ENCODE measurements at places on chromosomes 3 and 15.

GRCh38 chr3:140467104-140467577 lies 210.7 kb upstream of the TRIM42 start:
- peaks cover 24% of the 10 kb centered on the region for H3K4me1 ChIP-seq
- peak; percentile 50 for DNase-seq
- H3K36me3 ChIP-seq, result no peaks in the 10 kb centered on the region
- H3K27me3 ChIP-seq, result no peaks in the 10 kb centered on the region
- H3K27ac ChIP-seq, result peak overlapping the region; percentile 19

GRCh38 chr3:5218815-5219214 lies 31.3 kb downstream of the EDEM1 start:
- H3K27ac ChIP-seq, result no peak overlapping the region
- H3K4me1 ChIP-seq, result no peaks in the 10 kb centered on the region
- H3K36me3 ChIP-seq, result peaks cover 70% of the 10 kb centered on the region

GRCh38 chr3:113124256-113124830 lies 87.0 kb upstream of the BOC start:
- H3K36me3 ChIP-seq, result peaks cover 2% of the 10 kb centered on the region
- H3K4me3 ChIP-seq, result no peak overlapping the region
- no peaks in the 10 kb centered on the region for H3K4me1 ChIP-seq
- no peak for DNase-seq

DNA sequence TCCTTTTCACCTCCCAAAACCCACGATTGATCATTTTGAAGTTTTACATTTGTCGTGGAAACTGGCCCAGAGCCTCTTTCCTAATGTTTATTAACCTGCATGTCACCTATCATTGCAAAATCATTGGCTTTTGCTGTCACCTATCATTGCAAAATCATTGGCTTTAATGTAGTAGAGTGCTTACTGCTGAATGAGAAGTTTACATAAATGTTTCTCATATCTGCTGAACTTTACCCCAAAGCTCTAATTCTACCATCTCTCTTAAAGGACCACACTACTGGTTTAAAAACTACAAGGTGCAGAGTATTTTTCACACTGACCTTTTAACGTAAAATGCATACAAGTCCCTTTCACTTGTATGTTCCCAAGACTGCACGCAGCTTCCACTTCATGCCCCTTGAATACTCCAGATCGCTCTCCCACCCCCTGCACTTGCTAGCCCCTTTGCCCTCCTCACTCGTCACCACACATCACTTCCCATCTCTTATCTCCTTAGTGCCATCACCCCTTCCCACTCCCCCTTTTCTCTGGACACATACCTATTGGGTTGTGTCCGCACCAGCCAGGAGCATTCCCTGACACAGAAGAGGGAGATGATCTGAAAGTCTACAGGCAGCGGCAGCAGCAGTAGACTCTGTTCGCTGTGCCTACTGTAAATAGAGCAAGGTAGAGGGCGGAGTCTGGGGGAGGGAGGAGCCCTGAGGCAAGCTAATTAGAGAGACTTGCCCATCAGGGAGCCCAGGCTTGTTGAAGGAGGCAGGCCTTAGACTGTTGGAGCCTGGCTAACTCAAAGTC lies 30.2 kb upstream of the ATOSA start:
- H3K27me3 ChIP-seq, result no peaks in the 10 kb centered on the region
- no peaks in the 10 kb centered on the region for H3K36me3 ChIP-seq
- peaks cover 20% of the 10 kb centered on the region for H3K4me1 ChIP-seq
- peak overlapping the region; percentile 7 for H3K4me3 ChIP-seq
- peak; percentile 35 for DNase-seq
- H3K27ac ChIP-seq, result no peak overlapping the region

DNA sequence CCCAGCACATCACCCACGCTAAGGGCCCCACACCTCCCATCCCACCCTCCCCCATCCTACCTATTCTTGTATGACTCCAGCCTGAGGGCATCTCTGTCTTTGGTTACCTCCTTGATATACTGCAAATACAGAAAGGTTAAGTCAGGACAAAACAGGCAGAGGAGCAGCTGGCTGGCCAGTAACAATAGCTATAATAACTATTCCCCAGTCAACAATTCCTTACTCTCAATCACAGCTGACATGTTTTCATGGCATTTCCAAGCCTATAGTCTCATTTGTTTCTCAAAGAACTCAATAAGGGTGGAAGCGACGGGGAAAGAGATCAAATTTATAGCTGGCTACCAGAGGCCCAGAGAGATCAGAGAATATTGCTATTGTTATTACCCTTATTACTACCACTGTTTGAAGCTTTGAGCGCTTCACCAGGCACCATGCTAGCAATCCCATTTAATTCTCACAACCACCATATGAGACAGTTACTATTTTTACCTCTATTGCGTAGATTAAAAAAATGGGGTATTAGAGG lies 93.0 kb upstream of the C2CD4B start:
- no peak overlapping the region for H3K27ac ChIP-seq
- peaks cover 11% of the 10 kb centered on the region for H3K27me3 ChIP-seq
- H3K36me3 ChIP-seq, result peaks cover 6% of the 10 kb centered on the region
- no peak for DNase-seq

- peaks cover 47% of the 10 kb centered on the region for H3K27me3 ChIP-seq
- no peak overlapping the region for H3K27ac ChIP-seq
- DNase-seq, result no peak
- H3K4me1 ChIP-seq, result no peaks in the 10 kb centered on the region
Measured at GRCh38 chr3:37471425-37471824, 297.0 kb upstream of the LRRFIP2 start.

DNA sequence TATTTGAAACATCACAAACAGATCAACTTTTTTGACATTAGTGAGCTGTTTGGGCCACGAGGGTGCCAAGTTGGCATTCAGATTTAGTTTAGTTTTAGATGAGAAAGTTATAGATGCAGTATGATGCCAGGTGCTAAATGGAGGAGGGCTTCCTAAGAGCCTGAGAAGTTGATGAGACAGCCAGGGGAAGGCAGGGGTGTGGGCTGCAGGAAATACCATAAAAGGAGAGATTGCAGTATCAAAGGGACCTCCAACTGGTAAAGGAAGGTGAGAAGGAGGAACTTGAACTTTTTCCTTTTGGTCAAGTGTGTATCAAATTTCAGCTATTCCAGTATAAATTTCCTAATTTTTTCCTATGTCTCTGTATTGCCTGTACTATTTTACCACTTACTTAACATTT lies 2.0 kb upstream of the TNIK start:
- no peak overlapping the region for H3K27ac ChIP-seq

DNA sequence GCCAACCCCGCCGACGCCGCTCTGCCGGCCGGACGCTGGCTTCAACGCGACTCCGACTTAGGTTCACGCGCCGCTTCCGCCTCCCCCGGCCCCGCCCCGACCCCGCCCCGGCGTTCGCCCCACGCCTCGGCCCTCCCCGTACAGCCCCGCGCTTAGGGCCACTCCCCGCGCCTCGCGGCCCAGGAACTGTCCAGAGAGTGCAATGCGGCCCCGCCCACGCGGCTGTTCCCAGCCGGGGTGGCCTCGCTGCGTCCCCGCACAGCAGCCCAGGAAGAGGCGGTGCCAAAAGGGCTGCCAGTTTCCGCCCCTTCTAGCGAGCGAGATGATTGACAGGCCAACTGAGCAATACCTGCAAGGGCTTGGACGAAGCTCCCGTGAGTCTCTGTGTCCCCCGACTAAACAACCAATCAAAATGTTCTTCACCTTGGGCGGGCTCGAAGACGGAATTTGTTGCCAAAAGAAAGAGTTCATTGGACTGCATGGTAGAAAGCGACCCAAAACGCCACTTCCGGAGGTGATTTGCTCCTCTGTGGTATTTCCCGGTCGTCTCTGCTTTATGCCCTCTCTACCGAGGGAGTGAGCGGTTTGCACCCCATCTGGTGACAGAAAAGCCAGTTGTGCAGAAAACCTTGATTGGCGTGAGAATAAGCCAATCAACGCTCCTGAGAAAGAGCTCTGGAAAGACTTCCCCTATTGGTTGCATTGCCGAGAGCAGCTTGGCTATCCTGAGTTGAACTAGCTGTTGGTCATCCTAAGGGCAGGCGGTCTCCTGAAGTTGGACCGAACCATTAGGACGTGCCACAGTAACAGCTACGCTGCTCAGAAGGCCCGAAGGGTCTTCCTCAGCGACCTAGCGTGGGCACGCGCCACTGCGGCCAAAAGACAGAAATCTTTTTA lies at the start of gene UBP1:
Gene UBP1, minus strand, starts transcription at position 78 of the 897 bp plus-strand sequence. CDS start 557 bp downstream, outside the sequence.
- peak; percentile 100 for DNase-seq
- H3K27ac ChIP-seq, result peak within 1 kb of the TSS; percentile 99

GRCh38 chr3:51705276-51706020 lies 1.4 kb upstream of the GRM2 start:
- no peak overlapping the region for H3K27ac ChIP-seq
- H3K4me3 ChIP-seq, result no peak overlapping the region
- no peak for DNase-seq
- H3K4me1 ChIP-seq, result no peaks in the 10 kb centered on the region

GRCh38 chr3:127448671-127449070 lies 141.9 kb downstream of the TPRA1 start:
- H3K4me1 ChIP-seq, result peaks cover 7% of the 10 kb centered on the region
- H3K27ac ChIP-seq, result no peak overlapping the region
- H3K36me3 ChIP-seq, result no peaks in the 10 kb centered on the region
- H3K4me3 ChIP-seq, result no peak overlapping the region

DNA sequence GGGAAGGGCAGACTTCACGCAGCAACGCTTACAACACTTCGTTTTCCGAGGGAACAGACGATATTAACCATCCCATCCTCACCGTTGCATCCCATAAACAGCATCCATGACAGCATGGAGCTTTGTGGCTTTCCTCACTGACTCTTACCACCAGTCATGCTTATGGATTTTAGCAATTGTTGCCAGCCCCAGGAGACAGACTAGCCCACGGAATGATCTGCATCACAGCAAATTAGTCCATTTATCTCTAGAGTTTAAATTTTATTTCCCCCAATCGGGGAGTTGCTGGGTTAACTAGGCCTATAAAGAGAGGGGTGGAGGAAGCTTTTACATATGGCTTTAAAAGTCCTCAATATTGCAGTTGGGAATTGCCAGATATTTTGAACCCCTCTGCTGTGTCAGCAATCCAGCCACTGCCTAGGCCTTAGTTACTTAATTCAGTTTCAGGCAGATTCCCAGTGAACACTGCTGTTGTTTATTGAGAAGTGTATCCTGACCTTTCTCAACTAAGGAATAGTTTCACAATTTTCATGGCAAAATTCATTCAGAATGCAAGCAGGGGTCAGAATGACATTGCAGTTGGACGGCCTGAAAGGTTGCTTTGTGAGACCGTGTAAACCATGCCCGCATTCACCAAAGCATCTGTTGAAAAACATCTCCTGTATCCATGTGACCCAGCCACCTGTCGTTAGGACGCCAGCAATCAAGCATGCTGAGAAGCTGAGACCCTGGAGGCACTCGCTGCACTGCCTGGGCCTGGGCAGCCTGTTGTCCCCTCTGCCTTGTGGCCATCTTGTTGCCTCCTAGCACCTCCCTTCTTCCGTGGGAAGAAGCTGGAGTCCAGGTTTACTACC lies 397.4 kb upstream of the TPM1 start:
- no peaks in the 10 kb centered on the region for H3K27me3 ChIP-seq
- H3K36me3 ChIP-seq, result peaks cover 2% of the 10 kb centered on the region
- H3K4me3 ChIP-seq, result no peak overlapping the region
- H3K27ac ChIP-seq, result no peak overlapping the region
- DNase-seq, result no peak
- H3K4me1 ChIP-seq, result peaks cover 20% of the 10 kb centered on the region

- H3K27me3 ChIP-seq, result no peaks in the 10 kb centered on the region
- H3K36me3 ChIP-seq, result no peaks in the 10 kb centered on the region
- no peak overlapping the region for H3K27ac ChIP-seq
- no peak overlapping the region for H3K4me3 ChIP-seq
- DNase-seq, result no peak
- H3K4me1 ChIP-seq, result peaks cover 10% of the 10 kb centered on the region
Measured at GRCh38 chr3:166085164-166085856, 248.1 kb upstream of the BCHE start.

GRCh38 chr3:143249014-143249413 lies 129.4 kb downstream of the CHST2 start:
- H3K4me3 ChIP-seq, result no peak overlapping the region
- H3K27ac ChIP-seq, result peak overlapping the region; percentile 65
- H3K27me3 ChIP-seq, result no peaks in the 10 kb centered on the region
- H3K4me1 ChIP-seq, result peaks cover 6% of the 10 kb centered on the region
- DNase-seq, result peak; percentile 20

DNA sequence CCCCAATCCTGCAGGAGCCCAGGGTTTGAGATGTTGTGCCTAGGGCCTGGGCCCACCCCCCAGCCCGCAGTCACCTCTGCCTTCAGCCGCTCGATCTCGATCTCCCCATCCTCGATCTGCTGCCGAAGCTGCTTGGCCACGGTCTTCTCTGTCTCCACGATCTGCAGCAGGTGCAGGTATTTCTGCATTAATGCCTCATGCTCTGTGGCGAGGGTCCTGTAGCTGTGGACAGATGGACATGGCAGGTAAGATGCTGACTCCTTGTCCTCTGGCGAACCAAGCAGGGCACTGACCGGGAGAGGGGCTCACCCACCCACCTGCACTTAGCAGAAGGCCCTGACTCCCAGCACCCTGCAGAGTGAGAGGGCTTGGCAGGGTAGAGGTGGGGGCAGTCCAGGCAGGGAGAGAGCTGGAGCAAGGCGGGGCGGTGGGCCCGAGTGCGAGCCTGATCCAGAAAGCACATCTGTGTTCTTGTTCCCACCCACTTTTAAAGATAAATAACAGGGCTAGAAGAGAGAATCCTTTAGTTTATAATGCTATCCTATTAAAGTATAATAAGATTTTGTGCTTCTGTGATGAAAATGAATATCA lies 32.2 kb downstream of the RASGRF1 start:
- H3K4me3 ChIP-seq, result no peak overlapping the region
- peaks cover 17% of the 10 kb centered on the region for H3K27me3 ChIP-seq
- H3K4me1 ChIP-seq, result no peaks in the 10 kb centered on the region

DNA sequence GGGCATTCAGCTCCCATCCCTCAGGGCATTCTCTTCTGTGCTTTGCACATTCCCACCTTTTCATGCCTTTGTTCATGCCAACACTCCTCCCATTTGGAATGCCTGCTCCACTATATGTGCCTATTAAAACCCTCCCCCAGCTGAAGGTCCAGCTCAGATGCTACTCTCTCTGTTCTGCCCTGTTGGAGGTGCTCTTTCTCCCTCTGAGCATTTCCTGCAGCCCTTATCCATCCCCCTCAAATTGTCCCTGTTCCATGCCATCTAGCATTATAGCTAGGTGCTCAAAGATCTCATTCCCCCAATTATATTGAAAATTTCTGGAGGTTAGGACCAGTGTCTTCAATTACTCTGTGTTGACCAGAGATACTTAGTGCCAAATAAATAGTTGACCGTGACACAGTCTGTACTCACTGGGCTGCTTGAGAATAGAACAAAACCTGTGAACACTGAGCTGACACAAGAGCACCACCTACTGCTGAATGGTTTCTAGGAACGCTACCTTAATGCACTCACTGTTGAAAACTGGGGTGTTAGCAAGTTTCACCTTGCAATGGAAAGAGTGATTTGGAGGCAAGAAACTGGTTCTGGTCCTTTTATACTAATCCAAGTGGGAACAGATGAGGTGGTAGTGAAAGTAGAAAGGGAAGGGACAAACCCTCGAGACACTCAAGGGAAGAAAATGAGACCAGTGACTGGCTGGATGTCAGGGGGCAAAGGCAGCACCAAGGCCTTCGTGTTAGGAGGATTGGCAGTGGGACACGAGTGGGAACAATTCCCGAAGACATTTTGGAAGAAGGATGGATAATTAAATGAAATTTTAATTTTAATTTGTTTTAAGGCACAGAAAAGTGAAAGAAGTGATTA lies 289.8 kb upstream of the ROPN1 start:
- no peak overlapping the region for H3K27ac ChIP-seq
- no peaks in the 10 kb centered on the region for H3K36me3 ChIP-seq
- peaks cover 73% of the 10 kb centered on the region for H3K27me3 ChIP-seq
- H3K4me1 ChIP-seq, result peaks cover 6% of the 10 kb centered on the region
- H3K4me3 ChIP-seq, result no peak overlapping the region
